ENCODE measurements at places on chromosomes 11 and 22. TPM values are rescaled to one million over a fixed set of nuclear protein-coding genes. Genes with fewer than 3 reads are reported as not detected.

GRCh38 chr22:23557467-23557866 is 22.6 kb downstream of the IGLL1 start:
- no peak for DNase-seq

GRCh38 chr11:93099806-93100205 is 98.0 kb downstream of the SLC36A4 start:
- DNase-seq = no peak

DNA sequence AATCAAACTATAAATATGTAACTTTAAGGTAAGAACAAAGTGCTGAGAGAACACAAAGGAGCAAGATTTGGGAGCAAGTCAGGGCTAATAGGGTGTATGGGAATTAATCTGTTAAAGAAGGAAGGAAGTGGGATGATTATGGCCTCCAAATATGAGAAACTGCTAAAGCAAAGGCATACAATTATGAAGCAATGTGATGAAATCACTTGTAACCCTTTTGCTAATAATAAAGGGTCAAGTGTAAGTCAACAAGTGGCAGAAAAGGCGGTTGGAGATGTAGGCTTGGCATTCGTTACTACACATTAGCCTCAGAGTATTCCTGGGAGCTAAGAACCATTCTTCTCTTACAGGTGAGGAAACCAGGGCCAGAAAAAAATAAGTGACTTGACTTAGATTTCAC is 1002.3 kb upstream of the TENM4 start:
- no peak for DNase-seq

DNA sequence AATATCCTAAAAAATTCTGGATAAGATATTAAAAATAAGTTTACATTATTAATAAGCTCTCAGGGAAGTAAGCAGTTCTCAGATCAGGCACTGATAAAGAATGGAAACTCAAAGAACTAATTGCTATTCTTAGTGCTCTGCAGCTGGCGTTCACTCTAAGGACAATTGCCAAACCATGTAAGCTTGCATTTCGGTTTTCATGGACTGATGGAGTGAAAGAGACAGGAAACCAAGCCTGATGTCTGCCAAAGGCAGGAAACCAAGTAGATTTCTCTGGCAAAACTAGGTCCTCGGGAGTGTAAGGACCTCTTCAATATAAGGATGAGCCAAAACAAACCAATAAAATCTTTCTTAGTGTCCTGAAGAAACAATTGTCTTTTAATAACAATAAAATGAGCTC is 355.2 kb downstream of the RAB38 start:
- no peak for DNase-seq

DNA sequence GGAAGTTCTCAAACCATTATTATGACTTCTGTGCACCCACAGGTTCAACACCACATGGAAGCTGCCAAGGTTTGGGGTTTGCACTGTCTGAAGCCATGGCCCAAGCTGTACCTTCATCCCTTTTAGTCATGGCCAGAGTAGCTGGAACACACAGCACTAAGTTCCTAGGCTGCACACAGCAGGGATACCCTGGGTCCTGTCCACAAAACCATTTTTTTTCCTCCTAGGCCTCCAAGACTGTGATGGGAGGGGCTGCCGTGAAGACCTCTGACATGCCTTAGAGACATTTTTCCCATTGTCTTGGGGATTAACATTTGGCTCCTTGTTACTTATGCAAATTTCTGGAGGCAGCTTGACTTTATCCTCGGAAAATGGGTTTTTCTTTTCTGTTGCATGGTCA is 42.7 kb downstream of the DDIAS start:
- no peak for DNase-seq

- no peak for DNase-seq
Observed at GRCh38 chr11:57546869-57547475, 9.6 kb downstream of the SMTNL1 start.

The CALCA gene
- not detected for total RNA-seq

The HORMAD2 gene
- not detected for total RNA-seq

Data from activated CD4-positive, alpha-beta T cell treated with anti-CD3 and anti-CD28 coated beads, Interleukin-2, amount 10 ng/mL, durations not matched to agents 24 days and 14 days (primary cell).